ENCODE measurements at places on chromosomes 16 and 17.

DNA sequence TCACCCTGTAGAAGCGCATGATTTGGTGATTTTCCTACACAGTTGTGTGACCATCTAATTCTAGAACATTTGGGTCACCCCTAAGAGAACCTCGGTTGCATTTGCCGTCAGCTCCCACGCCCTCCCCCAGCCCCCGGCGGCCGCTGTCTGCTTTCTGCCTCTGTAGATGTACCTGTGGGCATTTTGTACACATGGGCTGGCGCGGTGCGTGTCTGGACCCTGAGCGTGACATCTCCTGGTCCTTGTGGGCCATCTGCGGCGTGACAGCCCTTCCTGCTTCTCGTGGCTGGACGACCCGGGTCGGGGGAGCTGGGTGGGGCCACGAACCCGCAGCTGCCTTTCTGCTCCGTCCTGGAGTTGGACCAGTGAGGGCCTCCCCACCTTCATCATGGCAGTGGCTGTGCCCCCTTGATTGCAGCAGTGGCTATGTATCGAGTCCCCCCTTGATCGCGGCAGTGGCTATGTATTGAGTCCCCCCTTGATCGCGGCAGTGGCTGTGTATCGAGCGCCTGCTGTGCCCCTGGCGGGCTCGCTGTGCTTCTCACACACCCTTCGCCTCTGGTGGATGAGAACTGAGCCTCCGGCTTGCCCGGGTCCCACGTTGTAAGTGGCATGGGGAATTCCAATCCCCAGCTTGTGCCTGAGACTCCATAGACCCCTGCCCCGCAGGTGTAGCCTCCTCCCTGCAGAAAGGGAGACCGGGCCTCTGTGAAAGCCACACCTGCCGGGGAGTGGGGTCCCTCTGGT lies 24.1 kb downstream of the GSE1 start:
- no peaks in the 10 kb centered on the region for H3K36me3 ChIP-seq
- H3K27me3 ChIP-seq, result no peaks in the 10 kb centered on the region
- DNase-seq, result no peak
- H3K4me1 ChIP-seq, result peaks cover 5% of the 10 kb centered on the region

DNA sequence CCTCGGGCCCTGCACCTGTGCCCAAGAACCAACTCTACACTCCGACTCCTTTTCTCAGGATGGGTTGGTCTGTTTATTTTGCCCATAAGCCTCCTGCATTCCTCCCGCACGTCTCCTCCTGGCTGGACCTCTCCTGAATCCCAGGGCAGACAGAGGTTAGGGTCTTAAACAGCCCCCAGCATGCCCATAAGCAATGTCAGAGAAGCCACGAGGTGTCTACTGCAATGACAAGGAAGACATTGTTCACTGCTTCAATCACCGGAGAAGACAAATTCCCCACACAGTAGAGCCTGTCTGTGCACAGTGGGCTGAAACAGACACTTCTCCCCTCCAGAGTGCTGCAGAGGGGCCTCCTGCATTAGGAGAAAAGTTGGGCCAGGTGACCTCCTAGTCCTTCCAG lies 230.6 kb upstream of the RPL38 start:
- H3K27ac ChIP-seq, result no peak overlapping the region
- no peak for DNase-seq
- no peaks in the 10 kb centered on the region for H3K36me3 ChIP-seq
- no peaks in the 10 kb centered on the region for H3K4me1 ChIP-seq
- H3K27me3 ChIP-seq, result no peaks in the 10 kb centered on the region

DNA sequence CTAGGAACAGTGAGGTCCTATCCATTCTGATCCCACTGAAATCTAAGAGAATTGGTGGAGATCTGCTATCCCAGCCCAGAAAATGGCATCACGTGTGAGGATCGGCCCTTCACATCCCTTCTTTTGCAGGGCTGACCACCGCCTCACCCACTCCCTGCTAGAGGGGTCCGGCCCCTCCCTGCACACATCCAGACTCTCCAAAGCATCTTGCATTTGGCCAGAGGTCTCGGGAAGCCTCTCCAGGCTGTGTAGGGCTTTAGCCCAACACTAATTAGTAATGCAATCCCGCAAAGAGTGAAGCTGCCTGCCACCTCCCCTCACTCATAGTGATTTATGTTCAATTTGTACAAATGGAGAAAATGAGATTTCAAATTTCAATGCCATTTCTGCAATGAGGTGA lies 434.4 kb upstream of the ZFHX3 start:
- no peak overlapping the region for H3K4me3 ChIP-seq
- no peak for DNase-seq
- no peaks in the 10 kb centered on the region for H3K27me3 ChIP-seq
- H3K27ac ChIP-seq, result no peak overlapping the region
- H3K4me1 ChIP-seq, result no peaks in the 10 kb centered on the region

DNA sequence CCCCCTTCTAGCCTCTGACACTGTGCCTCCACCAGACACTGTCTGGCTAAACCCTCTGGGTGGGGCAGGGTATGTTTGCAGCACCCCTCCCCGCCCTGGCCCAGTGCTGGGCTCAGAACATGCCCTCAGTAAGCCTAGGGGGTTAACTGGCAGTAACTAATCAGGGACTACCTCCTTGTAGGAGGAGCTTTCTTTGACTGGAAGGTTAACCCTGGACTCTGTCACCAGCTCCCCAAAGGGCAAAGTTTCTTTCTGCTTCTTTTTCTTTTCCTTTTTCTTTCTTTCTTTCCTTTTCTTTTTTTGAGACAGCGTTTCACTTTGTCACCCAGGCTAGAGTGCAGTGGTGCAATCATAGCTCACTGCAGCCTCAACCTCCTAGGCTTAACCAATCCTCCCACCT lies 76.8 kb downstream of the PLXDC1 start:
- H3K4me1 ChIP-seq, result no peaks in the 10 kb centered on the region
- H3K27ac ChIP-seq, result no peak overlapping the region
- H3K4me3 ChIP-seq, result no peak overlapping the region
- no peaks in the 10 kb centered on the region for H3K36me3 ChIP-seq
- DNase-seq, result no peak

DNA sequence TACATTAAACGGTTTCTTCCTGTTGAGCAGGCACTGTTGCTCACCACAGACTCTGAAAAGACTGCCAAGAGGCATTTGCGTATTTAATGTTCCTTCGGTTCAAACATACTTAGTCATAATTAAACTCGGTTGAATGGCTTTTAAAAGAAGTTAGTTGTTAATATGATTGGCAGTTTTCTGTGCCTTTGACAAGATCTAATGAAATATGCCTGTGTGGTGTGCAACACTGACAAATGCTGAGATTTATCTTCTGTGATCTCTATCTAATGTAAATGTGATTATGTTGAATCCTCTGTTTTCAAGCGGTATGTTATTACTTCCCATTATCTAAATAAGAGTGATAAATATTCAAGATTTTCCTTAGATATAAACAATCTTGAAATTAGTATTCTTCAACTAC lies 1046.6 kb downstream of the CDH8 start:
- H3K36me3 ChIP-seq, result no peaks in the 10 kb centered on the region
- H3K4me1 ChIP-seq, result no peaks in the 10 kb centered on the region
- H3K27me3 ChIP-seq, result no peaks in the 10 kb centered on the region
- H3K27ac ChIP-seq, result no peak overlapping the region

- peaks cover 13% of the 10 kb centered on the region for H3K4me1 ChIP-seq
- DNase-seq, result no peak
- H3K36me3 ChIP-seq, result no peaks in the 10 kb centered on the region
- H3K27ac ChIP-seq, result no peak overlapping the region
These were observed 850 bp downstream of the PPM1E start for GRCh38 chr17:58756246-58757161.

- H3K4me3 ChIP-seq, result no peak overlapping the region
- no peak overlapping the region for H3K27ac ChIP-seq
- H3K4me1 ChIP-seq, result peaks cover 2% of the 10 kb centered on the region
- H3K27me3 ChIP-seq, result no peaks in the 10 kb centered on the region
- peak; percentile 47 for DNase-seq
These were observed 4.3 kb upstream of the SGF29 start for GRCh38 chr16:28549301-28549899.

DNA sequence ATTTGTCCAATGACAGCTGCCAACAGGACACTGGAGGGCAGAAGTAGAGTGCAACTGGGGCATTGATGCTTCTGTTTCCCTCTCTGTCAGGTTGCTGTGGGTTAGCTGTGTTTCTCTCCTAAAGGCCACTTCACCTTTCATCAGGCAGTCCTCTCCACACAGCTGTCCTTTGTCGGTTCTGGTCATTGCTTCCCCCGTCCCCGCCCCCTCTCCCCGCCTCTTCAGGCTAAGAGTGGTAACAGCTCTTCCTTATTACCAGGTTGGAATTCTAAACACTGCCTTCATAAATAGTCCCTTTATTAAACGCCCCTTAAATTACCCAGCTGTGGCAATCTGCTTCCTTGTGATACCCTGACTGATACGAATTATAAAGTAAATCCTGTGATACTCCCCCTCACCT lies 31.8 kb upstream of the NSRP1 start:
- no peaks in the 10 kb centered on the region for H3K4me1 ChIP-seq
- no peak overlapping the region for H3K27ac ChIP-seq
- no peaks in the 10 kb centered on the region for H3K36me3 ChIP-seq
- H3K27me3 ChIP-seq, result peaks cover 14% of the 10 kb centered on the region

DNA sequence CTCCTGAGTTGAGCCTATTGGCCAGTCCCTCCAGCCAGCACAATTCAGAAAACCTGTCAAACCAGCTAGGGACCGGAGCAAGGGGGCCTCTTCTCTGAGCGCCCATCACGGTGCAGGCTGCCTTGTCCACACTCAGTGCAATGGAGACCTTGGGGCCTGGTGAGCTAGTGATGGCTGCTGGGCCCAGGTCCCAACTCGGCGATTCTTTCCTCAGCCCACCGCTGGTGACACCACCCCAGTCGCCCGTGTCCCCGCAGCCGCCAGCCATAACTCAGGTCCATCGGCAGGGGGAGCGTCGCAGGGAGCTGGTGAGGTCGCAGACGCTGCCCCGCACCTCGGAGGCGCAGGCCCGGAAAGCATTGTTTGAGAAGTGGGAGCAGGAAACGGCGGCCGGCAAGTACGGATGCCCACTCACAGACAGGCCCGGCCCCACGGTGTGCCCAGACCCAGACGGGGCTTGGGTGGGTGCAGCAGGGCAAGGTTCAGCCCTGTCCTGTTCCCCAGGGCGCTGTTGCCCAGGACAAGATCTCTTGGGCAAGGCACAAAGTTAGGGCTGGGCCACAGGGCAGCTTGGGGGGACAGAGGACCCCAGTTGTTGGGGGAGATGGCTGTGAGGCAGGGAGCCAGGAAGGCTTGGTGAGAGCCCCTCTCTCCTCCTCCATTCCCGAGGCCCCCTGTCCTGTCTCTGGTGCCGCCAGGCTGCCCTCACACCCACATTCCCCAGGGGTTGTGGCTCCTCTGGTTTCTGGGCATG lies 10.8 kb downstream of the SMTNL2 start:
- no peak overlapping the region for H3K4me3 ChIP-seq
- no peak overlapping the region for H3K27ac ChIP-seq
- no peaks in the 10 kb centered on the region for H3K36me3 ChIP-seq
- no peaks in the 10 kb centered on the region for H3K4me1 ChIP-seq
- H3K27me3 ChIP-seq, result no peaks in the 10 kb centered on the region

- H3K4me1 ChIP-seq, result peaks cover 2% of the 10 kb centered on the region
- H3K27ac ChIP-seq, result no peak overlapping the region
- no peaks in the 10 kb centered on the region for H3K27me3 ChIP-seq
- no peak for DNase-seq
- H3K36me3 ChIP-seq, result peaks cover 10% of the 10 kb centered on the region
These were observed 14.4 kb downstream of the NDUFAB1 start for GRCh38 chr16:23581764-23582163.

DNA sequence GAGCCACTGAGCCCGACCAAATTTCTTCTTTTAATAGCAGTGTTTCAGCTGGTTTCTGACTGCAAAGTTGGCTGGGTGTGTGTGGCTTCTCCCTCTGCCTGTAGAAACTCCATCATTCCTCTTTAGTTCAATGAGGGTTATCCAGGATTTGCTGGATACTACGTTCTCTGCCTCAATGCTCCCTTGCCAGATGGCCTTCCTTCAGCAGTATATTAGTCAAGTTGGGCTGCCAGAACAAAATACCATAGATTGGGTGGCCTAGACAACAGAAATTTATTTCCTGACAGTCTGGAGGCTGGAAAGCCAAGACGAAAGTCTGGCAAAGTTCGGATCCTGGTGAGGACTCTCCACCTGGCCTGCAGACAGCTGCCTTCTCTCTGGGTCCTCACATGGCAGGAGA lies 103.7 kb downstream of the NOG start:
- no peak overlapping the region for H3K27ac ChIP-seq
- DNase-seq, result no peak
- H3K4me3 ChIP-seq, result no peak overlapping the region
- H3K36me3 ChIP-seq, result no peaks in the 10 kb centered on the region
- no peaks in the 10 kb centered on the region for H3K27me3 ChIP-seq

GRCh38 chr17:50380369-50381259 lies 7.6 kb downstream of the EME1 start:
- H3K27me3 ChIP-seq, result no peaks in the 10 kb centered on the region
- H3K36me3 ChIP-seq, result peaks cover 14% of the 10 kb centered on the region
- H3K27ac ChIP-seq, result no peak overlapping the region
- no peak overlapping the region for H3K4me3 ChIP-seq
- DNase-seq, result no peak

- H3K27ac ChIP-seq, result no peak overlapping the region
- H3K27me3 ChIP-seq, result peaks cover 14% of the 10 kb centered on the region
- no peaks in the 10 kb centered on the region for H3K36me3 ChIP-seq
- no peak overlapping the region for H3K4me3 ChIP-seq
- H3K4me1 ChIP-seq, result no peaks in the 10 kb centered on the region
These were observed 5.9 kb downstream of the FOXJ1 start for GRCh38 chr17:76134911-76135809.

- H3K36me3 ChIP-seq, result no peaks in the 10 kb centered on the region
- H3K4me3 ChIP-seq, result no peak overlapping the region
- DNase-seq, result no peak
- H3K4me1 ChIP-seq, result no peaks in the 10 kb centered on the region
These were observed 12.1 kb upstream of the DHX8 start for GRCh38 chr17:43471585-43472160.

DNA sequence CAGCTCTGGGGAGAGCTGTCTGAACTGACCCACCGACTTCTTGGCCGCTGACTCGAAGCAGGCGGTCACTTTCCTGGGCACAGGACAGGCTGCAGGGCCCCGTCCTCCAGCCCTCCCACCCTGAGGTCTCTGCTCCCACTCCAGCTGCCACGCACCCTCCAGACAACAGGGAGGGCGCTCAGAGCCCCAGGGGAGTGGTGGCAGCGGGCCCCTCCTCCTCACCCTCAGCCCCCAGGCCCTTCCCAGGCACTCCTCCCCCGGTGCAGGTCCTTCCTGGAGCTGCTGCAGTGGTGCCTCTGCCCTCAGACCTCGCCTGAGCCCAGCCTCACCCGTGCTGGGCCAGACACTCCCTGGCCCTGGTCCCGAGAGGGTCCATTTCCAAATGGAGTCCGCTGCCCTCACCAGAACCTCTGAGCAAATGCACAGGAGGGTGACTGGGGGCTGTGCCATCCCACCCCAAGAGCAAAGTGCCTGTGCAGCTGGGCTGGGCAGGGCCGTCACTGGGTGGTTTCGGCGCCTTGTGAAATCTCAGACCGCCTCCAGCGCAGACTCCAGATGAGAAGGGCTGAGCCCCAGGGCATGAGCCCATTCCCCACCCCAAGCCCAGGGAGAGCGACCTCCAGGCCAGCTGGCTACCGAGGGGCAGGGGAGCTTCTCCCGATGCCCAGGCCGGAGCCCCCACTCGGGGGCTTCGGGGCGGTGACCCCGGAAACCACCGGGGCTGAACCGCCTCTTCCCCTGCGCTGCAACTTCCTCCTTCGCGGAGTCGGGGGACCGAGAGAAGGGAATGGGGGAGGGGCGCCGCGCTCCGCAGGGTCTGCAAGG lies 717 bp downstream of the CYBA start:
- peaks cover 13% of the 10 kb centered on the region for H3K4me1 ChIP-seq
- peaks cover 6% of the 10 kb centered on the region for H3K36me3 ChIP-seq
- H3K4me3 ChIP-seq, result peak overlapping the region; percentile 55
- no peaks in the 10 kb centered on the region for H3K27me3 ChIP-seq
- no peak overlapping the region for H3K27ac ChIP-seq
- no peak for DNase-seq

- no peaks in the 10 kb centered on the region for H3K4me1 ChIP-seq
- H3K36me3 ChIP-seq, result no peaks in the 10 kb centered on the region
- H3K27me3 ChIP-seq, result peaks cover under 1% of the 10 kb centered on the region
- no peak overlapping the region for H3K4me3 ChIP-seq
- H3K27ac ChIP-seq, result no peak overlapping the region
- no peak for DNase-seq
These were observed 18.5 kb upstream of the CPD start for GRCh38 chr17:30360086-30360808.
